Epithelial cell of umbilical artery (primary cell): ENCODE measurements at places on chromosomes 1 and 21. TPM values are rescaled to one million over a fixed set of nuclear protein-coding genes. Genes with fewer than 3 reads are reported as not detected.

EPHA8 gene
- total RNA-seq, result not detected in 2 replicates

C1orf94 gene
- total RNA-seq, result not detected in 2 replicates

WNT3A gene
- total RNA-seq, result not detected in 2 replicates

SLC1A7 gene
- total RNA-seq, result not detected in 2 replicates

WNT2B gene
- 1.3 and 1.4 TPM in 2 replicates for total RNA-seq
